ENCODE measurements at places on chromosomes 12 and 14. TPM values are rescaled to one million over a fixed set of nuclear protein-coding genes. Genes with fewer than 3 reads are reported as not detected.
A peak's percentile ranks its signal among the peaks of the same experiment; 100 is the strongest.

GRCh38 chr12:124478985-124479645 is 88.3 kb downstream of the NCOR2 start:
- peaks cover 5% of the 10 kb centered on the region for H3K36me3 ChIP-seq
- no peak overlapping the region for H3K4me3 ChIP-seq
- no peaks in the 10 kb centered on the region for H3K4me1 ChIP-seq
- no peaks in the 10 kb centered on the region for H3K27me3 ChIP-seq

- no peaks in the 10 kb centered on the region for H3K27me3 ChIP-seq
- no peak overlapping the region for H3K4me3 ChIP-seq
- no peak for DNase-seq
- H3K27ac ChIP-seq: no peak overlapping the region
- no peaks in the 10 kb centered on the region for H3K4me1 ChIP-seq
These were observed 838.6 kb downstream of the BCL11B start for GRCh38 chr14:98433436-98433835.

LIN52 gene
- total RNA-seq: 10.7 TPM

- no peaks in the 10 kb centered on the region for H3K36me3 ChIP-seq
- peaks cover 24% of the 10 kb centered on the region for H3K4me1 ChIP-seq
- no peaks in the 10 kb centered on the region for H3K27me3 ChIP-seq
- no peak overlapping the region for H3K27ac ChIP-seq
- DNase-seq: no peak
These were observed 12.4 kb downstream of the PPM1H start for GRCh38 chr12:62922539-62922938.

DNA sequence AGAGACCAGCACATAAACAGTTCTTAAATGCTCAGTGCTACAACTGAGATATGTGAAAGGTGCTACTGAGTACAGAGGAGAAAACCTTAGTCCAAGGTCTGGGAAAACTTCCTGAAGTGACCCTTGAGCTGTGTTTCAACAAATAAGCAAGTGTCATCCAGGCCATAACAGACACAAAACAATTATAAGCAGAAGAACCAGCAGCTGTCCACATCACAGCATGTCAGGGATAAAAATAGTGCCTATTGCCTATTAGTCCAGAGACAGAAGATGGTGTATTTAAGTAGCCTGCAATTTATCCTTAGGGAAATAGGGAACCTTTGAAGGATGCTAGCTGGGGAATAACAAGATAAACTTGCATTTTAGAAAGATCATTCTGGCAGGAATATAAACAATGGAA is 237.8 kb downstream of the SPTSSA start:
- peaks cover 18% of the 10 kb centered on the region for H3K4me1 ChIP-seq
- no peak for DNase-seq
- H3K4me3 ChIP-seq: no peak overlapping the region
- no peaks in the 10 kb centered on the region for H3K27me3 ChIP-seq

GRCh38 chr12:80553316-80553715 is 109.3 kb downstream of the PTPRQ start:
- no peaks in the 10 kb centered on the region for H3K27me3 ChIP-seq
- no peaks in the 10 kb centered on the region for H3K4me1 ChIP-seq
- DNase-seq: no peak

DNA sequence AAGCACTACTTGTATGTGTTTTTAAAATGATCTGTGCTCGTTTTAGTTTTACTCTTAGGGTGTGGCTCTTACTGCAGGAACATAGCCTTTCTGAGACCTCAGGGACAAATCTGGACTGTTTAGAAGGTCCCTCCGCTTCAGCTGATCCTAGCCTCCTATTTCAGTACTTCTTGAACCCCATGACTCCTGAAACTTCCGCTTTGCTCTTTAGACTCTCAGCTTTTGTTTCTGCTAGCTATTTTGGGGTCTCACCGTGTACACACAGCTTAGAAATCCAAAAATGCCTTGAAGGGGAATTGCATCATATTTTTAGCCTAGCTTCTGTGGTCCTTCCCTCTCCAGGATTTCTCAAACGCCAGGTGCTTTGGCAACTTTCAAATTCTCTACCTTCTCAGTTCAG is 8.3 kb downstream of the OR11G2 start:
- H3K36me3 ChIP-seq: peaks cover 5% of the 10 kb centered on the region
- H3K4me1 ChIP-seq: no peaks in the 10 kb centered on the region
- no peaks in the 10 kb centered on the region for H3K27me3 ChIP-seq
- no peak overlapping the region for H3K4me3 ChIP-seq
- no peak for DNase-seq
- no peak overlapping the region for H3K27ac ChIP-seq

SYT10 gene
- 5.7 TPM for total RNA-seq

TSHR gene
- total RNA-seq: not detected

GRCh38 chr12:121086781-121087295 is 45.8 kb upstream of the P2RX7 start:
- H3K27ac ChIP-seq: no peak overlapping the region
- no peaks in the 10 kb centered on the region for H3K36me3 ChIP-seq
- H3K4me3 ChIP-seq: no peak overlapping the region
- H3K27me3 ChIP-seq: no peaks in the 10 kb centered on the region
- no peaks in the 10 kb centered on the region for H3K4me1 ChIP-seq

DNA sequence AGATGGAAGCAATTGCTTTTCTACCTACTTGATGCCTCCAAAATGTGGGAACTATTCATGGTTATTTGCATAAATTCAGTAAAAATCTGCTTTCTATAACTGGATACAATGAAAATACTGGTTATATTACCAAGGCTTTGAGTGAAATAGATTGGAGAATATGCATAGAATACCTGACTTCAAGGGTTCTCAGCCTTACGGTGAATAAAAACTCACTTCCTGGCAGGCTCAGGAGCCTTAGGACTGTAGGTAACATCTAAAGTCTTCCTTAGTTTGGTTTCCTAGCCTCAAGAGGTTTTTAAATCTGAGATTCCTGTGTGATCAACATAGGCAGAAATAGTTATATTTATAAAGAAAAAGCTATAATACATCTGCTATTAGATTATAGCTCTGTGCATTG is 158.6 kb downstream of the SLC41A2 start:
- H3K4me3 ChIP-seq: no peak overlapping the region
- H3K27me3 ChIP-seq: no peaks in the 10 kb centered on the region
- H3K4me1 ChIP-seq: no peaks in the 10 kb centered on the region
- no peak overlapping the region for H3K27ac ChIP-seq

DNA sequence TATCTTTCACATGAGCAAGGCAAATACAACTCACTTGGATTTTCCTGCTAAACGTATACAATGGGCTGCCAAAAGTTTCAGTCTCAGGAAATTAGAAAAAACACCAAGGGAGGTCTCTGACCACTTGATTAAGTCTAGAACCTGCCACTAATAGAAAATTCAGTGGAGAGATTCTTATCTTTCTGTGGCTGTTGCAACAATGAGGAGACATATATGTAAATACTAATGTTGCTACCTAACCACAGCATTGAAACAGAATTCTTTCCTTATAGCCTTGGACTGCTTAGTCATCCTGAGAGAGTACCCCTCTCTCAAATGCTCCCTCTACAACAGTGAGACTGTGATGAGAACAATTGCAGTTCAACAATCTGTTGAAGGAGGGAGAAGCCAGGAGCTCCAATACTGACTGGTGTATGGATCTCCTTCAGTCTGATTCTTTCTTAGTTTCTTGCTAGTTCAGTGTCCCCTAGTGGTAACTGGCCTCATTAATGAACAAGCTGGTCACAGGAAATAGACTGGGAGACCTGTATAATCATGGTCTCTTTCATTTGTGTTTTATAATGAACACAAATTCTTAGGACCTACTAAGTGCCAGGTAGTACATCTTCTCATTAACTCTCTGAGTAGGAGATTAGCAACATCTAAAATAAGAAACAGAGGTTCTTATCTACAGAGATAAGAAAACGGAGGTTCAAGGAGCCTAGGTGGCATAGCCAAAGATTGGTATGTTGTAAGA is 164.5 kb downstream of the SLC38A4 start:
- H3K36me3 ChIP-seq: no peaks in the 10 kb centered on the region
- peaks cover 35% of the 10 kb centered on the region for H3K4me1 ChIP-seq
- no peak overlapping the region for H3K27ac ChIP-seq
- no peaks in the 10 kb centered on the region for H3K27me3 ChIP-seq
- no peak overlapping the region for H3K4me3 ChIP-seq

TRPV4 gene
- 1.0 TPM for total RNA-seq

SERPINA10 gene
- not detected for total RNA-seq

DNA sequence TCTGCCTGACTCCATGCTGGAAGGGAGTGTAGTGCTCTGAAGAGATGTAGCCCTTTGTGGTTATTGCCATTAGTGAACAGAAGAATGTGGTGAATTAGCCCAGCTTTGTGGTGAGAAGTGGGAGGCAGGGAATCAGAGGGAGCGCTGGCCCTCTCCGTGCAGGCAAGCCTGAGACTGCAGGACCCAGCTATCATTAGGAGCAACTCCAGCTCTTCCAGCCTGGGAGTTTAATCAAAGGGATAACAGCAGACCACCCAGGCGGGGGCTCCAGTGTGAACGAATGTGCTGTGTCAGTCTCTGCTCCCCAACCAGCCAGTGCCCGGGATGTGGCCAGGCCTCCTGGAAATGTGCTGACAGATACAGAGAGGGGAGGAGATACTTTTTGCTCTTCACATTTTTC is 142.7 kb downstream of the TTLL5 start:
- DNase-seq: peak; percentile 38
- H3K27me3 ChIP-seq: no peaks in the 10 kb centered on the region
- no peaks in the 10 kb centered on the region for H3K36me3 ChIP-seq

DNA sequence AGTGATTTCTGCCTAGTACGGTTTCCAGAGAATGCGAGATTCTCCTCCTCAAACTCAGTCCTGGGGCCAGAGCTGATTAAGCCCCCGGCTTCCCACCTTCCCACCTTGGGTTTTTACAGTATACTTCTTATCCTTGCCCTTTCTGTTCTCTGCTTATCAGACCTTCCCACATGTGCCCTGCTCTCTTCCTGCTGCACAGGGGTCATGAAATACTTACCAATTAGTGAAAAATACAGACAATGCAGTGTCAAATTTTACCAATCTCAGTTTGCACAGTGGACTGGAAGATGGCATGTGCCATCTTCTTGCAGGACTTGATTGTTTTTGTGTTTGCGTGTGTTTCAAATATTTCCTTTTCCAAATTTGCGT is 14.7 kb downstream of the SUSD6 start:
- 0 out of 2 replicates have a peak, but pooled peaks cover 8% of the 10 kb centered on the region for H3K4me1 ChIP-seq
- no peak for DNase-seq
- H3K4me3 ChIP-seq: no peak overlapping the region

CLEC2A gene
- total RNA-seq: not detected
